ENCODE measurements at places on chromosomes 11 and 22.

DNA sequence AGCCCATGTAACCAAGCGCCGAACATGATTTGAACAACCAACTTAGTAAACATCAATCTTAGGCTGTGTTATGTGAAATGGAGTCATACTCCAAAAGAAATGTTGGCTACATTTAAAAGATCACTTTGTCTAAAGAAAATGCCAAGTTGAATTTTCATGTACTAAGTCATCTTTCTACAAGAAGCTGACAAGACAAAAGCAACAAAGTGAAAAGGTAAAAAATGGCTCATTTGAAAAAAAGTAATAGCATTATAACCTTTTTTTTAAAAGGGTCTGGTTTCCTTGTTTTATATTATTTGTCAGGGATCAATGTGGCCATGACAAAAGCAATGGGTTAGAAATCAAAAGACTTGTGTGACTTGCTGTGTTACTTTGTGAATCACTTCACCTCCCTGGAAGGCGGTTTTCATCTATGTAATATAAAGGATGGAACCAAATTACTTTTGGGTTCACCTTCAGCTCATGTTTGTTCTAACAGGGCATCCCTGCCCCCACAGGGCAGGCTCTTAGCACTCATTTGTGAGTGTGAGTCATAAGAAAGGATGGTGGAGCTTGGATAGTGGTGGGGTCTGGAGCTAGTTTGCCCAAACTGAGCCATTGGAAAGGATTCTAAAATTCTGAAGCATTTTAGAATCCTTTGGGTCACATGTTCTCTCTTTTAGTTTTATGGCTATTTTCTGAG lies 131.9 kb upstream of the MTMR2 start:
- no peak for DNase-seq

DNA sequence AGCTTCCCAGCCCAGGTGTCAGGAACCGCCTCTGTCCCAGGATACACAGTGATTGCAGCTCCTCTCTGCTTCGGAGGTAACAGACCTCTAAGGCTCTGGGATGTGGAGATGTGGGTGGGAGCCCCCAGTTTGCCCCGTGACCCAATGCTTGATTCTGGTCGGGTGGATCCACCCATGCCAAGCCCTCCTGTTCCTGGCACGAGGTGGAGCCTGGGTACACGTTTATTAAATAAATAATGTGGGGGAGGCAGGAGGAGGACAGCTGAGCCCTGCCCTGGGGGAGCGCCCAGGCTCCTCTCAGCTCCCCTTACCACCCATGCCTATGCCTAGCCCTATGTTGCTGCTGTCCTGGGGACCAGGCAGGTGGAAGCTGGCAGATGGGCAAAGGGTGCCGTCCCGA lies 16.0 kb downstream of the ARHGEF17 start:
- no peak for DNase-seq

DNA sequence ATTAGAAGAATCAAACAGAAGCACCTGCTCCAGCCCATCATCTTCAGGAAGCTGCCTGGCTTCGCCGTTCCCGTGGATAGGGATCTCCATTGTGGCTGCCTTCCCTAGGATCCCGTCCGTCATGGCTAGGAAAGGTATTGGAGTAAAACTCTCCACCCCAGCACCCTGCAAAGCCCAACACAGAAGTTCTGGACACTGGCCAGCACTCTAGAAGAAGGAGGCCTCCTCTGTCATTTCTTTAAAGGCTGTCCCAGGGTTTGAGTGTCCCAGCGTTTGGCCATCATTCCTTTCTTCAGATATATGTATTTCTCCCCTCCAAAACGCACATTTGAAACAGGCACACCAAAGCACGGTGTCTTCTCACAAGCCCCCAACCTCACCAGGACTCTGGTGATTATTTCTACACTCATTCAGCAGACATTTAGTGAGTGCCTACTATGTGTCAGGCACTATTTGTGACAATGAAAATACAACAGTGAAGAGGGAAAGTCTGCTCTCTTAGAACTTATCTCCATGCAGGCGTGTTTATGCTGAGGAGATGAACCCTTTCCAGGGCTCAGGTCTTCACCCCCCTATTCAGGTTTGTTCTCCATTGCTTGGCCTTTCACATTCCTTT lies 724 bp downstream of the ARFIP2 start:
- no peak for DNase-seq

DNA sequence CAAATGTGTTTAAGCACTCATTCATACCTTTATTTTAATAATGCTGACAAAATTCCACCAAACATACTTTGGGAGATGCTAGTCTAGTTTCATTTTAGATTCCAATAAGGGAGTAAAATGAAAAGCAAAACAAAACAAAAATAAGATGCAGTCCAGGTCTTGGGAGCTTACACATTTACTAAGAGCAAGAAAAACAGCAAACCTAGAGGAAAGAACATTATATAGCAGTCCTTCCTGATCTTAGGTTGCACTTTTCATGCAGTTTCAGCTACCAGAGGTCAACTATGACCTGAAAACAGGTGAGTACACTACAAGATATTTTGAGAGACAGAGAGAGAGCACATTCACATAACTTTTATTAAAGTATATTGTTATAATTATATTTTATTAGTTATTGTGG lies 1100.9 kb downstream of the DLG2 start:
- no peak for DNase-seq

All from midbrain (tissue), 1 donor.